ENCODE measurements at places on chromosomes 12 and 14. TPM values are rescaled to one million over a fixed set of nuclear protein-coding genes. Genes with fewer than 3 reads are reported as not detected.

The DAO gene
- total RNA-seq = not detected

The DYRK2 gene
- 22.5 TPM for total RNA-seq

The SH2B3 gene
- 69.6 TPM for total RNA-seq

The MYH7 gene
- total RNA-seq = not detected

The TMEM229B gene
- 5.8 TPM for total RNA-seq

The FAM181A gene
- not detected for total RNA-seq

The COX8C gene
- not detected for total RNA-seq

The LPAR5 gene
- total RNA-seq = 0.27 TPM
